ENCODE measurements at places on chromosomes 6 and 20.

- DNase-seq = peak; percentile 86
These were observed 18.3 kb downstream of the ETV7 start for GRCh38 chr6:36368921-36369865.

- no peak for DNase-seq
These were observed 70.0 kb downstream of the HDDC2 start for GRCh38 chr6:125231574-125232343.

- peak; percentile 97 for DNase-seq
These were observed 32.5 kb downstream of the MGME1 start for GRCh38 chr20:18001131-18001921.

- peak; percentile 91 for DNase-seq
These were observed 4.3 kb upstream of the PSORS1C2 start for GRCh38 chr6:31143148-31143547.

- DNase-seq = no peak
These were observed 11.0 kb upstream of the CFAP206 start for GRCh38 chr6:87396595-87397392.

DNA sequence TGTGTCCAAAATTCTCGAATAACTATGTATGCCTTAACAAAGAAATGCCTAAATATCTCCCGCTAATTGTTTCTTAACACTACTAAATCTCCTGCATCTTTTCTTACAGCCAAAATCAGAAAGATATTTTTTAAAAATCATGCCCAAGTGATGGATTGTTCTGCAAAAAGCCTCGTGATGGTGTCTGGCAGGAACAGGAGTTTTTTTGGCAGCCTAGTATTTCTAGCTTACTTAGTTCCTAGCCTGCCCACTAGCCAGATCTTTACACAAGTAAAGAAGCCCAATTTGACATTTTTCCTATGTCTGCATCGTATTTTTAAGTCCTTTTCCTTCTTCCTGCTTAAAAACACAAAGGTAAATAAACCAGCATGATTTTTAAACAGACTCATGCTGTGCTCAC, 31.5 kb downstream of the SLC2A12 start:
- no peak for DNase-seq

DNA sequence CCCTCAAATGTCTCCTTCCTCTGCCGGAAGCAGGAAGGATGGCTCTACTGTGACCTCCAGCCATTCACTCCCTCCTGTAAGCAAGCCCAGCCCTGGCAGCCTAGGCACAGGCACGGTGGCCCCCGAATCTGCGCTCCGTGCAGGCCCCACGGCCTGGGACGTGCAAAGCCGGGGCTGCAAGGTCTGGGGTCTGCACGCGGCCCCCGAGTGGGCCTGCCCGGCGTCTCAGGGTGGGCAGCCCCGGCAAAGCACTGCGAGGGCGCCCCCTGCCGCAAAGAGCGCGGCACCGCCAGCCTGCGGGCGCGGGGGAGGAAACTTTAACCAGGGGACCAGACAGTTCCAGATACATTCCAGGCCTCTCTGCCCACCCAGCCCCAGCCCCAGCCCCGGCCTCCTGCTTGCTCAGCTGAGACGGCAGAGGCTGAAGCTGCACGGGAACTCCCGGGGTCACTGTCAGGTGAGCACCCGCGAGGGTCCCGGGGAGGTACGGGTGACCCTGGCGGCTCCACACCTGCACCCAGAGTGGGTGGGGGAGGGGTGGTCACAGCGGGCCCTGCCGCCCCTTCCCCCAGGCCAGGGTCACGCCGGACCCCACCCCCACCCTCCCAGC, 98.8 kb downstream of the ASXL1 start:
- peak; percentile 45 for DNase-seq

- no peak for DNase-seq
These were observed 25.1 kb upstream of the CCR6 start for GRCh38 chr6:167097770-167098169.

DNA sequence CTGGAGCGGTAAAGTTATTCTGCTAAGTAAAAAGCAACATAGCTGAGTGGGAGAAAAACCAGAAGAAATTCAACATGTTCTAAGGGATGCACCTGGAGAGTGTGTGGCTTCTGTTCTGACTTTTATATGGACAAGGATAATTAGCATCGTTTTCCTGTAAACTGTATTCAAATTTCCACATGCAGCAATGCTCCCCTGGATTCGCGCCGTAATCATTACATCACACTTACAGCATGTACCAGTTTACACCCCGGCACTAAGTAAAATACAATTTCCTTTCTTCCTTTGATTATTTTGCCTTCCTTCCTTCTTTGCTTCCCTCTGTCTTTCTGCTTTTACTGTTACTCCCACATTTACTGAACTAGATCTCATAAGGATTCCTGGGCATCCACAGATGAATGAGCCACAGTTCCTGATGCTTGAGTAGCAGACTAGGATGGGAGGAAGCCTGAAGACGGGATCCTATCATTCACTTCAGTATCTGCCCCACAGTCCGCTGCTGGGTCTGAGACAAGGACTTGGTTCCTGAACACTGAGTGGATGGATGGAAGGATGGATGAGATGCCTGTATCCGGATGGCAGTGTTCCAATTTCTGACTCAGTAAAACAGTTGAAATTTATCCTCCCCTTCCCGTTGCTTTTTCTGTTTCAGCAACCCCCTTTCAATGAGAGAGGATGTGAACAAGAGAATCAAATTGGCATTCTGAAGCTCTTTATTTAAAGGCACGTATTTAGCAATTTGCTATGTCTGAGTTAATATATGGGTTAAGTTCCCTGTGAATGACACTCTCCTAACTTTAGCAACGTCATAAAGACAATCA, 174.6 kb downstream of the GJA10 start:
- peak; percentile 37 for DNase-seq

DNA sequence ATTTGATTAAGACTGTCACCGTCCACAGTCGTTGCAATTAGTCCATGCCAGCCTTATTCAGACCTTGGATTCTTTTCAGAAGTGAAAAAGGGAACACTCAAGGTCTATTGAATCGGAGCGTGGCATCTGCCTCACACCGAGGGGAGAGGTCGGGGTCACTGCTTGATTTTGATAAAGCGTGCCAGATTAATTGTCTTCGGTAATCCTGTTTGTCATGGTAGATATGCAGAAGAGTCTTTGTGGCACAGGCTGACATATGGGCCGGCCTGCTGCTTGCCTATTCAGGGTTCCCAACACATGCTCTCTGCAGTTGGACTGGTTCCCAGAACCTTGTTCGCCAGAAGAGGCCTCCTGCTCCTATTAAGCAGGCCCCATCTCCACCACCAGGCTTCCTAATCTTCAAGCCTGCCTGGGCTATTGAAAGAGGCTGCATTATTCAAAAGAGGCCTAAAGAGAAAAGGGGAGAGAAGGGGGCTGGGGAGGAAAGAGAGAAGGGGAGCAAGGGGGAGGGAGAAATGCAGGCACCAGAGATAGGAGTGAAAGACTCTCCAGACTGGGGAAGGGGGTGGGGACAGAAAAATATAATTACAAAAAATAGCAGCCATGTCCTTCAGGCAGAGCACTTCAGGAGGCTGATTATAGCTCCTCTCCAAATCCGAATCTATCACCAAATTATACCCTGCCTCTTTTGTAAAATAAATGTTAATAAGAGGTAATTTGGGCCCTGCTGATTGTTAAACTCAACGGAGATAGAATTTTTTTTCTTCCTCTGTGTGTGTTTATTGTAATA, 611.3 kb downstream of the HDGFL1 start:
- peak; percentile 95 for DNase-seq

DNA sequence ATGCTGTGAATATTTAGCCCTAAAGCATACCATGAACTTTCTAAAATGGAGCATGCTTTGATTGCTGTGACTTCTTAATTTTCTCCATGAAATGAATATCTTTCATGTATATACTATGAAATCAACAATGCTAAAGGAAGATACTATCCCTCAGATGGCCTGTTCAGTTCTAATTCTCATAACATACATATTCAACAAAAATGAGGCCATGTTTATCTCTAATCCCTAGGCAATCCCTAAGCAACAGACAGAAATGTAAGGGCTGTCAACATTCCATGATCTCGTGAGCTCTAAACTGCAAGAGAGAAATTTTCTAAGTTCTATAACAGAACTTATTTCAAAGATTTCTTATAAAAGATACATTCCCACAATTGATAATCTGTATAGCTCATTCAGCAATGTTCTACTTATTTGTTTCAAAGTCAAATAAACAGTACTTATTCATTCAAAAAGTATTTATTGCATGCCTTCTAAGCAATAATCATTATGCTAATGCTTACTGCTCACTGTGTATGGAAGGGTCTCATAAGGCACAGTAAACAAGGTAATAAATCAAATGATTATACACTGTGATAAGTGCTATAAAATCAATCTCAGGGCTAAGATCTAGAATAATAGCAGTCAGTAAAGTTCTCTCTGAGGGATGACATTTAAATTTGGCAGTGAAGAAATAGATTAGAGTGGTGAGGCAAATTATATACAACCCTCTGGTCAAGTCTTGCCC, 492.9 kb downstream of the PHF3 start:
- no peak for DNase-seq

DNA sequence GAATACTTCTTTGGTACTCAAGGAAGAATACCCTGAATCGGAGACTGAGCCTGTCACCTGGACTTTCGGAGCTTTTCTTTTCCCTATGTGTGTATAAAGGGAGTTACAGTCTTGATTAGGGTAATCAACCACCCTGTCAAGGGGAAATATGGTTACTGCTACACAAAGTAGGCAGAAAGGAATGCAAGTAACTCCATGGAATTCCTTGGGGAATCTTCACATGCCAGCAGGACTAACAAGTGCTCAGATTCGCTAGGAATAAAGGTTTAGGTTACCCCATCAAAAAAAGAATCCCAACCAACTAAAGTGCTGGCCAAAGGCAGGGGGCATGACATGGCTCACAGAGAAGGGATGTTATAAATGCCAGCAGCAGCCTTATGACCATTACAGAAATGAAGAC, 10.4 kb downstream of the KCNS1 start:
- DNase-seq = no peak

GRCh38 chr6:140346428-140346827, 972.0 kb upstream of the CITED2 start:
- peak; percentile 86 for DNase-seq

- no peak for DNase-seq
These were observed 35.2 kb upstream of the EPHA7 start for GRCh38 chr6:93454533-93454932.

DNA sequence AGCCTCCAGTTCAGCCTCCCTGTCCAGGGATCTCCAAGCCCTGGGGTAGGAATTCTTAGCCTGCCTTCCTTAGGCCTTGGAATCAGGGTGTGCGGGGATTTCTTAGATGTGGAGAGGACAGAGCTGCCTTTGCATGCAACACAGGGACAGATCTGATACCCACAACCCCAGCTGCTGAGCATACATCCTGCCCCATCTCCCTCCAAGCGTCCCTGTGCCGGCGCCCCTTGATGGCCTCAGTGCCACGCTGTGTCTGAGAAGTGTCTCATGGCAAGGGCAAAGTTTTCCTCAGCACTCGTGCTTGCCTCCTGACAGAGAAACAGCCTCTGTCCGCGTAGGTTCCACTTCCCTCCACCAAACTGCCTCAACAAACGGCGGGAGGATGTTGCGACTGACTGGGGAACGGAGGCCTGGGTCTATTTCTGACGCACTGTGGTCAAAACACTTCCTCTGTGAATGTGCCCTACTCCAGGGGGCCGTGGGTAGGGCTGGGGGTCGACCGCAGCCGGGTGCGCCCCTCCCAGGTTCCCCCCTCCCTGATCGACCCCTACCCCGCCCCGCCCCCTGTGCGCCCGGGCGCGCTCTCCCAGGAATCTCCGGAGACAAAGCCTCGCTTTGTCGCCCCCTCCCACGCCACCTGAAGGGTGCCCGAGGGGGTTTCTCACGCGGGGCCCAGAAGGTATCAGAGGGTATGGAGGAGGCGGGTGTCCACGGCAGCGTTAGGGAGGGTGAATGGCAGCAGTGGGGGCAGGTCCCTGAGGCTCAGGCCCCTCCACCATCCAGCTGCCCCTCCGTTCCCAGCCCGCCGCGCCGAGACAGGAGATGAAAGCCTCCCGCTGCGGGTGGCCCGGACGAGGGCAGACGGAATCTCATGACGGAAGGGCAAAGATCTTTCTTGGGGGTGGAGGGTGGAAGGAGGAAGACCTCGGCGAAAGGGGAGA, 806 bp downstream of the MICAL1 start:
- DNase-seq = peak; percentile 52

DNA sequence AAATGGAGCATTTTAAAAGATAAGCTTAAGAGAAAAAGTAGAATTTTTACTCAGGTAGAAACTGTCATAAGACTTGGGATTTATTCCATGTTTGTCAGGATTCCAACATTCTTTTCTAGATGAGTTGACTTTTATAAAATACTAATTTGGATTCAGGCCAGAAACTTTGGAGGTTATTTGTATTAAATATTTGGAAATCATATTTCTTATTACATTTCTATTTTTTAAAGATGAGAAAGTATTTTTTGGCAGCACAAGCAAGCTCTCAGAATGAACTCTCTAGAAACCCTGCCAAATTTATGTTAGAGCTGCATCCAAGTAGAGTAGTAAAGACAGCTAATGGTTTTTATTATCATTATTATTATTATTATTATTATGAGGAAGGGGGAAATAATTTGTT, 1014.9 kb upstream of the GJE1 start:
- peak; percentile 50 for DNase-seq

GRCh38 chr6:157774153-157775135, 48.6 kb upstream of the SNX9 start:
- DNase-seq = no peak

GRCh38 chr6:62345962-62346689, 60.1 kb upstream of the KHDRBS2 start:
- DNase-seq = no peak

DNA sequence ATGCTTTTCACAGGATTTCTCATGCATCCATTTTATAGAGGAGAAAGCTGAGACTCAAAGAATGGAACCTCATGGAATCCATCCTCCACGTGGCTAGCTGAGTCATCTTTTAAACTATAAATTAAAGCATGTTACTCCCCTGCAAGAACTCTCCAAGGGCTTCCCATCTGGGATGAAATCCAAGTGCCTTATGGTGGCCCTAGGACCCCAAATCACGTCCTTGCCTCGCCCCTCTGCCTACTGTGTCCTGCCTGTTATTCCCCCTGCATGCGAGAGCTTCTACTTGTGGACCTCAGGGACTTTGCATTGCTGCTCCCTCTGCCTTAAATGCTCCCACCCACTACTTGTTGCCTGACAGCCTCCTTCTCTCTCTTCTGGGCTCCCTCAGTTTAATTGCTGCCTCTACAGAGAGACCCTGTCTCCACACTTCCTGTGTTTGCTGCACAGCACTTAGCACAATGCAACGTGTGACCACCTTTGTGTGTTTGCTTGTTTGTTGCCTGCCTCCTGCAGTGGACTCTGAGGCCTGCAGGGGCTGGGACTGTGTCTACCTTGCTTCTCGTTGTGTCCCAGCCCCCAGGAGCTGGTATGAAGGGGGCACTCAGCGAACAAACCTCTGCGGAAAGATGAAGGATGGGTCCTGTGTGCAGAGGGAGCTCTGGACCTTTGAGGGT, 39.4 kb downstream of the TOX2 start:
- DNase-seq = no peak

DNA sequence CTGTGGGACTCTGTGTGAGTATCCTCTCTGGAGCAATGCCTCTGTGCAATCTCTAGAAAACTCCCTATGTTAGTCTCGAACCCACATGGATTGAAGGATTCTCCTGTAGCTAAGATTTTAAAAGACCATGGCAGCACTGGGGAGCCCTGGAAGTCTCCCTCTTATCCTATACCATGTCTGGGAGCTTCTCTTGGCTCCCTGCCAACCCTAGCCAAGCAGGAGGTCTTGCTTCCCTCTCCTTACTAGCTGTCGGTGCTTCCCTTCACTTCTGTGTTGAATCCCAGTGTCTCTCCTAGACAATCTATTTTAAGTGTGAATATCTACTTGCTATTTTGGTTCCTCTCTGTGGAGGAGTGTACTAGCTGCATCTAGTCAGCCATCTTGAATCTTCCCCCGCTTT, 118.8 kb upstream of the NRN1 start:
- DNase-seq = no peak

All from choroid plexus epithelial cell (primary cell).